Endothelial cell (in vitro differentiated cells): ENCODE measurements at places on chromosomes 7 and 10.

DNA sequence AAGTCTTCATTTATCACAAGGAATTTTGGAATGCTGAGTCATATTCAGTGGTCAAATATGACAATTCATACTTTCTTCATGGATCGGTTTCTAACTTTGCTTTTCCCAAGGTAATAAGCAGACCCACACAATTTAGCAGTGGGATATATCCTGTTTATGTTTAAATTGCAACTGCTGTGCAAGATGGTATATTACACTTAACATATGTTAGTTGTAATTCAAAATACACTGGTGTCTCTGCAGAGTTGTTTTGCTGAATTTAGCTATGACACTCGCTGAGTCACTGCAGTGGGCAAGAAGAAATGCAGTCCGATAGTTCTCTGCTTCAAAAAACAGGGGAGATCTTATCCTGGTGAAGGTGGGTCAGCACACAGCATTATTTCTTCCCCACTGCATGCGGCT lies 194.8 kb upstream of the PTN start:
- no peak for DNase-seq

DNA sequence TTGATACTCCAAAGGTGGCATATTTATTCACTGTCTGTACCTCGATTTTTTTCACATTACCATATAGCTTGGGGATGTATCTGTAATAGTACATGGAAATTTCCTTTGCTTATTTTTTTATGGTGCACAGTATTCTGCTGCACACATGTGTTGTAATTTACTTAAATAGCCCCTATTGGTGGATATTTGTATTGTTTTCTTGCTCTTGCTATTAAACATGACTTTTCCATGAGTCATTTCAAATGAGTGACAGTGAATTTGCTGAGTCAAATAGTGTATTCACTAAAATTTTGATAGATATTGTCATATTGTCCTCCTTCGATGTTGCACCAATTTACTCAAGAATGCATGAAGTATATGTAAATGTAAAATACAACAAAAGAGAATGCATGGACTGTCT lies 122.7 kb upstream of the STEAP4 start:
- DNase-seq, result no peak

DNA sequence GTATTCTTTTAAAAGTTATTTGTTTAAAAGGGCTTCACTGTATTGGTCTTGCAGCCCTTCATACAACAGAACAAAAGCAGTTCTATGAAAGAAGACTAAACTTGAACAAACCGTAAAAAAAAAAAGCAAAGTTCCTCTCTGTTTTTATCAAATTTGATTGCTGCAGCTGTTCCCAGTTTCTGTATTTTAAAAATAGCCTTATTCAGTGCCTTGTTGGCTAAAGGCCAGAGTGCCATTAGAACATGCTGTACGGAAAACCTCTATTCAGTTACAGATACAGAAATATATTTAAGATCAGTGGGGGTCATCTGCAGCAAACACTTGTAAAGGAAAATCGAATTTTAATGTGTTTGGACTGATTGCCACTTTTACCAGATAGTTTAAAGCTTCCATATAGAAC lies 207.8 kb upstream of the ETV1 start:
- DNase-seq, result no peak

DNA sequence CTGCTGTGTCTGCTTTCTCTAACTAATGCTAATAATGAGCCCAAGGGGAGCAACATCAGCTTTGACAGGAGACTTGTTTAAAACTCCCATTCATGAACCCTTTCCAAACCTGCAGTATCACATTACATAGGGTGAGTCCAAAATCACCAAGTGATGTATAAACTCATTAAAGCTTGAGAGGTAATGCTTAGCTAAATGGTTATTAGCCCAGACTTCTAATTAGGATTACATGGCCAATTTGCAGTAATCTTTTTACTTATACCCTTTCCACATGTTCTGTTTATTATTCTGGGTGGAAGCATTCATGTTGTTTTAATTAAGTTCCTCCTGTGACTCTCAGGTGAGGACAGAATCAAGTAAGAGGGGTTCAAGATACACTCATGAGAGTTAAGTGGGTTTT lies 17.5 kb downstream of the ZNF138 start:
- DNase-seq, result no peak

GRCh38 chr7:107045980-107046379 lies 1.5 kb downstream of the PRKAR2B start:
- no peak for DNase-seq

- DNase-seq, result peak; percentile 48
Measured at GRCh38 chr10:69801434-69802315, at the start of gene COL13A1. COL13A1 (plus strand) TSS chr10:69801906; CDS start chr10:69802424, 518 bp downstream.

DNA sequence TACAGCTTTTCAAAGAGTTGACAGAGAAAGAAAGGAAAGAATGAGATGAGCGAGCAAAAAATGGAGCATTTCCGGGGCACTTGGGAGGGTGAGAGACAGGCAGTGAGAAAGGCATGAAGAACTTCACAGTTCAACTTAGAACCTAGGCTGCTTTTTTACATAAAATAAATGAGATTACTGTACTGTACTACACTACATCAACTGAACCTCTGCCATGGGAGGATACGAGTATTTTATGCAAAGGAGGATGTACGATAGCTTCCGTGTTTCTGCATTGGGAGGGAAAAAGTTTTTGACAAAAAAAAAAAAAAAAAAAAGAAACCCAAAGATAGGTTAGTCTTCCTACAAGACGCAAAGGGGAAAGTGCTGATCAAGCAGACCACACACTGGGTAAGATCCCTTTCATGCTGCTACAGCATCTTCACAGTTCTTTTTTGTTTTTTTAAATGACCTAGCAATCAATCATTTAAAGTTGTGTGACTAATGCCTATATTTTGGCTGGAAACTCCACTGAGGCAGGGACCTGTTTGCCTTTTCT lies 88.0 kb downstream of the RAPGEF5 start:
- DNase-seq, result no peak

DNA sequence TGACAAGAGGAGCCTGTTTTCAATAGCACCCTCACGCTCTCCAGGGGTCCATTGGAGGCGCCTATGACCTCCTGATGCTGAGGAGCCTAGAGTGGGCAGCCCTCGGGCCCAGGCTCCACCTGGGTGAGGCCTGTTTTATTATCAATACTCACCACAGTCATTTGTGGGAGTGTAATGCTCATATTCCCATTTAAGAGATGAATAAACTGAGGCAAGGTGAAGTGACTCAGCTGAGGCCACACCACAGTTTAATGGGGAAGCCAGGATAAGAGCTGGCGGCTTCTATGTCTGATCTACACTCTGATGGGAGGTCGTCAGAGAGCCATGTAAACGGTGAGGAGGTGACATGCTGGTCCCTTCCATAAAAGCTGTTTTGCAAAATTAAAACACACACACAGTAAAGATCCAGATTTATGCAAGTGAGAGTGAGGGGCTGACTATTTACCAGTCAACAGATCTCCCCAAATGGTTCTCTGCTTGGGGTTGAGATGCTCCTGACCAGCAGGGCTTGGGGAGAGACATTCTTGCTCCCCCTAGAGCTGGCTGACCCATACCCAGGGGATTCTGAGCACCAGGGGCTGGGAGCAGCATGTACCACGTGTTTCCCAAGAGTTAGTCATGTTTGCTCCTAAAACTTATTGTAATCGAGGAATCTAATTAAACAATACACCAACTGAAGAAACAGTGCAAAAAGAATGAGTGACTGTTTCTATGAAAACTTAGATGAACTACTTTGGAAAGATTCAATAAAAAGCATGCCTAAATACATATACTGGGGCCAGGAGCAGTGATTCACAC lies 81.0 kb upstream of the INSIG1 start:
- no peak for DNase-seq

DNA sequence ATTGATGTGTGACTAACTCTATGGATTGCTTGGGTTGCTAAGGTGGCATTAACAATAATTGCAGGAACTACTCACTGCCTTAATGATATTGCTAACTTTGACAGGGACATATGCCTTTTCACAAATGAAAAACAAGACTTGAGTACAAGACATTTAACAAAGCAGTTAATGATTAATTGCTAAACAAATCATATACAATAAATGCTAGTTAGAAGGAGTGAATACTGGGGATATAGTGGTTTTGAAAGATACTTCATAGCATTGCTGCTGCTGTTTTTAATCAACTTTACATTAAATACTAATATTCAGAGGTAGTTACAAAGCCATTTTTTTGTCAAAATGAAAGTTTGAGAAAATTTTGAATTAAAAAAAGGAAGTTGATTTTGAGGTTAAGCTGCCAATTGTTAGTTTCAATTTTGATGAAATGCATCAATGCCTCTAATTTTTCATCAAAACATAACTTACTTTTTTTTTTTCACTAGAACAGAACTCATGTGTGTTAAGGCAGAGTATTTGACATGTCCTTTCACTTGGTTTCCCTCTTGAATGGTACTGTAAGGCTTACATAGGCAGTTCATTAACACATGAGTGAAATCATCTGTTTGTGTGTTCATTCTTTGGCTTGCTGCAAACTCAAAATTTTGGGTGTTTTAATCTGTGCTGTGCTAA lies 106.2 kb upstream of the SEMA3D start:
- DNase-seq, result no peak

GRCh38 chr10:128147669-128148068 lies 21.4 kb upstream of the MKI67 start:
- DNase-seq, result no peak

GRCh38 chr7:144565586-144565985 lies 162.1 kb upstream of the NOBOX start:
- no peak for DNase-seq

DNA sequence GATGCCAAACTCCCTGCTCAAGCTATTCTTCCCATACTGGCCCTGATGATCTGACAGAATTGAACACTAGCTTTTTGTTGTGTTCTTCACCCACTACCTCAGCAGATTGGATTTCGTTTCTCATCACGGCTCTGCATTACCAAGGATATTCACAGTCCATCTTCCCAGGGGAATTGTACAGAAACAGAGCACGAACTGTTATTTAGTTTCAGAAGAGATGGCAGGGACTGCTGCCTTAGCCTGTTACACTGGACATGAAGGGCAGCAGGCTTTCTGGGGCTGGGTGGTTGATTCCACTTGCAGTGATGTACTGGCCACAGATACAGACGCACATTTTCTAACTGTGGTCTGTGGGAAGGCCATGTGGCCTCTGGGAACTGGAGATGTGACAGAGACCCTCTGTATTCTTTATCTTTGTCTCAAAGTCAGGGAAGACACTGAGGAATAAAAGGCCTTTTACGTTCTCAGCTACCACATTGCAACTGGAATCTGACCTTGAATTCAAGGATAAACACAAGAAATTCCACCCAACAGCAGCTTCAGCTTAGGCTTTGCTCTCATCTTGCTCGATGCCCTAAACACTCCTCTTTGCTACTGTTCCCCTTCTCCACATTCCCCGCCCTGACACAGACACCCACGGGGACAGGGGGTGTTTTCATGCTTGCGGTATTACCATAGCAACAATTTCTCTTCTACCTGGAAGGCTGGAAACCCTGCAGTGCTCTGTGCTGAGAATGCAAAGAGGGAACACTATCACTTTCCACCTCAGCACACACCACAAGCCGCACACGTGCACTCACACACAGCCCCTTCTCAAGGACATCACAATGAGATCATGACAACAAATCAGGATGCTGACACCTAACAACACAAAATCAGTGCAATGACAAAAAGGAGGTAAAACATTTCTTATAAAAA lies 81.7 kb downstream of the RNF216 start:
- no peak for DNase-seq

DNA sequence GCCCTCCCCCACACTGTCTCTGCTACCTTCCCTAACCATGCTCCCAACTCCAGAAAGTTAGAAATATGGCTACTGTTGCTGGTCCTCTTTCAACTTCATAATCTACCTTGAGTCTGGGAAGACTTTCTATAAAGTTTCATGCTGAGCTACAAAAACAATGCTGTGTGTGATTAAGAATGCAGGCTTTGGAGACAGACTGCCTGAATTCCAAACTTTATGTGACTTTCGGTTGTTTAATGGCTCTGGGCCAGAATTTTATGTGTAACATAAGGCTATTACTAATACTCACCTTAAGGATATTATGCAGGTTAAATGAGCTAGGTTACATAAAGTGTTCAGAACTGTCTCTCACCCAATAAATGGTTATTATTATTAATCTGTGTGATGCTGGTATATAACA lies 19.1 kb downstream of the BET1 start:
- no peak for DNase-seq

- DNase-seq, result peak; percentile 65
Measured at GRCh38 chr10:99917963-99918825, 91.6 kb downstream of the DNMBP start.

DNA sequence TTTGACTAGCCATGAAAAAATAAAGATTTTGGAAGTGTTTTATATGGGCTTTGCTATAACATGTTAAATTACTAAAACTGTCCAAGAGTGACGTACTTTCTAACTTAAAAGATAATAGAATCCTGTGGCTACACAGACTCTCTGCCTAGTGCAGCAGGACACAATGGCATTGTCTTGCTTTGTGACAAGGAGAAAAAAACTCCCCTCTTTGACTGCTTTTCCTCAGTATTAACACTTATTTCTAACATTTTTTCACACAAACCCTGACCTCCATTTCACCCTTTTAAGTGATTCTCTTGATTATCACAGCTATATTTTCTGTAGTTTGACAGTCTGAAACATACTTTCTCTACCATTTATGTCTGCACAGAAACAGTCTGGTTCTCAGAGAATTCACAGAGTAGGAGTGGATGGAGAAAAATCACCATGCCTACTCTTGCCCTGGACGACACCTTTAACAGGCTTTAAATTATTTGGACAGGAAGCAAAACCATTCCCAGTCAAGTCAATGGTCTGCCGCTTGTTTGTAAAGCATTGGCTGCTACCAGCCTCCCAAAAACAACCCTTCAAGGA lies 336.3 kb upstream of the SMIM30 start:
- no peak for DNase-seq

GRCh38 chr7:21305455-21306235 lies 122.2 kb upstream of the SP4 start:
- DNase-seq, result no peak

DNA sequence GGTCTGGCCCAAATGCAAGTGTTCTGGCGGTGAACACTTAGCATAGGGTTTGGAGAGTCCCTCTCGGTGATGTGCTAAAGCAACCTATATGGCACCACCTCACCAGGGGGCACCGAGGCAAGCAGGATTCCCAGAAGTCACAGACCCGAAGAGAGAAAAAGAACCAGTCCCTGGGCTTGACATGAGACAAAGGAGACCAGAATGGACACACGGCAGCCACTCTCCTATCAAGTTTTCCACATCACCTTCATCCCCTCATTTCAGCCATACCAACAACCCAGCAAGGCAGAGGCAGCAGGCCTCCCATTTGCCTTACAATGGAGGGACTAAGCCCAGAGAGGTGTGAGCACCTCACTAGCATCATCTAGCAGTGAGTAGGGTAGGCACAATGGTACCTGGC lies 19.7 kb downstream of the GPRIN2 start:
- no peak for DNase-seq

GRCh38 chr7:101688183-101688831 lies 59.2 kb upstream of the MYL10 start:
- DNase-seq, result peak; percentile 90
